ENCODE measurements at places on chromosomes 6 and 20.
A peak's percentile ranks its signal among the peaks of the same experiment; 100 is the strongest.

- DNase-seq = no peak
Observed at GRCh38 chr6:105313211-105313610, 89.7 kb downstream of the PREP start.

- no peak for DNase-seq
Observed at GRCh38 chr20:62362590-62362940, 4.5 kb downstream of the LAMA5 start.

- no peak for DNase-seq
Observed at GRCh38 chr20:31835977-31836852, 9.2 kb downstream of the FOXS1 start.

GRCh38 chr6:158069800-158070195 is 88.1 kb downstream of the SYNJ2 start:
- DNase-seq = no peak

DNA sequence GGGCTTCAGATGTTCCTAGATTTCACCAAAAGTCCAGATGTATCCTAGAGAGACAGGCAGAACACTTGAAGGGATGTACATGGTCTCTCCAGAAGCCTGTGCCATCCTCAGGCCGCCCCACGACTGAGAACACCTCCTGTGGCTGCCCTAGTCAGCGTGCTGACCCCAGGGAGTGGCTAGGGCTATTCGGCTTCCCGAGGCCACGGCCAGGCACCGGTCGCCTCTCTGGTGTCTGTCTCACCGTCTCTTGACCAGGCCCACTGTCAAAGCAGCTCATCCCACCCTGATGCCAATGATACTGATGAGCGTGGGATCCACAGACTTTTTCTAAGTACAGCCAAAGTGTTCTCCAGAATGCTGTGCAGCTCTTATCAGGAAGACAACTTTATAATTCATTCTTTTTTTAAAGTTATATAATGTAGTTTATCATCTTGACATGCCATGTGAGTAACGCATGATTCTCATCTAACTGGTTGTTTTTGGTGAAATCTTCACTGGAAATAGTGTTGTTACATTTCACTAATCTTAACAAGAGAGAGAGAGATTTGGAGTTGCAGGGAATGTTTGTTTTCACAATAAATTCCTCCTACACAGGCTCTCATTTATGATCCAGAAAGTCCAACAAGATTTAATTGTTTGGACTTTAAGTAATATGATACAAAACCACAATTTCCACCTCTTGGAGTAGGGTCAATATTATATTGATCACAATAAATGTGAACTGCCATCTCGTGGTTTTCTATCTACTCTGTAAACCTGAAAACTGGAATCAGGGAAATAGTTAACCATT is 41.7 kb upstream of the KLHL31 start:
- DNase-seq = no peak

DNA sequence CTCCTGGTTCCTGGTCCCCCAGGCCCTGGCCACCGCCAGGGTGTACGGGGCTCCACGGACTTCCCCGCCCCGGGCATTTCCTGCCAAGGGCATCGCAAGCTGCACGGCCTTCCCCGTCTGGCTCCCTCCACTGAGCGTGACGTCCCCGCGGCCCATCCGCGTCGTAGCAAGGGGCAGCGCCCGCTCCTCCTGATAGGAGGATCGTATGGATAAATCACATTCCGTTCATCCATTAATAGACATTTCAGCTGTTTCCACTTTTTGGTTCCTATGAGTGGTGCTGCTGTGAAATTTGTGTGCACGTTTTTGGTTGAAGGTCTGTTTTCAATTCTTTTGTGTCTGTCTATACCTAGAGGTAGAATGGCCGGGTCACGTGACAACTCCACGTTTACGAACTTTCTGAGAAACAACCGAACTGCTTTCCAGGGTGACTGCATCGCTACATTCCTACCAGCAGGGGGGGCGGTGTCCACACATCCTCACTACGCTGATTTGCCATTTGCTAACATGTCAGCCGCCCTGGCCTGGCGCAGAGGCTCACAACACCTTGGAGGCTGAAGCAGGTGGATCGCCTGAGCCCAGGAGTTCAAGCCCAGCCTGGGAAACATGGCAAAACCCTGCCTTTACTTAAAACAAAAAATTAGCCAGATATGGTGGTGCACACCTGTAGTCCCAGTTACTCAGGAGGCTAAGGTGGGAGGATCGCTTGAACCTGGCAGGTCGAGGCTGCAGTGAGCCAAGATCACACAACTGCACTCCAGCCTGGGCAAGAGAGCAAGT is 37.7 kb downstream of the KCNQ2 start:
- DNase-seq = peak; percentile 54

DNA sequence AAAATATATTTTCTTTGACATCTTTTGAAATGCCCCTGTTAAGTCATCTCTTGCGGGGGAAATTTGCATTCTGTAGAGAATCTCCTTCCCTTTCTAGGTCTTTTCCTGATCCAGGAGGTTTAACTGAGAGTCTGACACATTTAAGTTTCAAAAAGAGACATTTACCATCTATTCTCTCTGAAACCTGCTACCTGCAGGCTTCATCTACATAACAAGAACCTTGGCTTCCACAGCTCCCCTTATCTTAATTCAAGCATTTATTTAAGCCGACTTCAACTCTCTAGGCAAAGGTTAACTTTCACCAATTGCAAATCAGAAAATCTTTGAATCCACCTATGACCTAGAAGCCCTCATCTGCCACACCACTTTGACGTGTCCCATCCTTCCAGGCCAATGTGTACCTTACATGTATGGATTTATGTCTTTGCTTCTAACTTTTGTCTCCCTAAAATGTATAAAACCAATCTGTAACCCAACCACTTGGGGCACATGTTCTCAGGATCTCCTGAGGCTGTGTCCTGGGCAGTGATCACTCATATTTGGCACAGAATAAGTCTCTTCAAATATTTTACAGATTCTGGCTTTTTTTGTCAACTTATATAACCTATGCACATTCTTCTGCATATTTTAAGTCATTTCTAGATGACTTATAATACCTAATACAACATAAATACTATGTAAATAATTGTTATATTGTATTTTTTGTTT is 666.7 kb downstream of the UTRN start:
- no peak for DNase-seq

DNA sequence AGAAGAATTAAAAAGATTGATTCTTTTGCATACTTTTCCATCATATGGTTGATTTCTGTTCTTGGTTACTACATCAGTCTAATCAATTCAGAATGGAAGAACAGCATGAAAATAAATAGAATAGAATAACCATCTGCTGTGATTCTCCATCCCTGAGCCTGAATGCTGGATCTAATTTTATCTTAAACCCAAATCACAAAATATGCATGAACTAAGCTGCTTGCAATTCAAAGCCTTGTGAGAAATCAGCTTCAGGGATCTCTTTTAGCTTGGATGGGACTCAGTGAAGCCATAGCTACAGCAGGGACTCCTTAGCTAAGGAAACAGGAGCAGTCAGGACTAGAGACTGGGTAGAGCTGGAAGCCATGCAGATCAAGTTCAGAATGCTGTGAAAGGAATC is 74.1 kb downstream of the TPBG start:
- DNase-seq = no peak

DNA sequence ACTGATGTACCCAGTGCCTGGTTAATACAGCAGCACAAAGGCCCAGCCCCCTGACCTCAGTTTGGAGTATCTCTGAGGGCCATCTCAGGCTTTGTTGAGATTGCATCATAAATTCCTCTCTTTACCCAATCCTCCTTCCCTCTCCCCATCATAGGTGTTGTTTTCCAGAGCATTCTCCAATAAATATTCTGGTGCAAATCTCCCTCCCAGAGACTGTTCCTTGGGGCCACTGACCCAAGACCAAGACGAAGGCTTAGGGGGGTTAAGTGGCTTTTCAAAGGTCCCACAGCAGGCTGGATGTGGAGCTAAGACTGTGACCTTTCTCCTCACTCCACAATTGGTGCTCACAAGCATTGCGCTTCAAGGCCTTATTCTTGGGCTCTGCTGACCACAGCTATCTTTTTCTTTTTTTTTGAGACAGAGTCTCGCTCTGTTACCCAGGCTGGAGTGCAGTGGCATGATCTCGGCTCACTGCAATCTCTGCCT is 72.4 kb upstream of the ZMYND8 start:
- no peak for DNase-seq

- DNase-seq = peak; percentile 26
Observed at GRCh38 chr6:14075095-14075503, 42.5 kb upstream of the CD83 start.

DNA sequence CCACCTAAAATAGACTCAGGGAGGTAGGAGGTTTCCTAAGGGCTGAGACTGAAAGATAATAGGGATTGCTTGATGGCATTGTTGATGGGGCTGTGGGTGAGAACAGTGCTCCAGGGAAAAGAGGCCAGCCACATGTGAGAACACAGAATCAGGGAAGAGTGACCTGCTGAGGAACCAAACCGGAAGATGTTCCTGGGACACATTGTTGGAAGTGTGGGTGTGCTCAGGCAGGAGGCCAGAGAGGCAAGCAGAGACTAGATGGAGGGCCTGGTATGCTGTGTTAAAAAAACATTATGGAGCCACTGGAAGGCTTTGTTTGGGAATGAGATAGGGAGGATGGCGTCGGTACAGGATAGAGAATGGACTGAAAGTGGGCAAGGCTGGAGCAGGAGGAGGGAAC is 23.3 kb downstream of the RNF144B start:
- DNase-seq = no peak

- no peak for DNase-seq
Observed at GRCh38 chr6:125863023-125863422, 72.3 kb downstream of the NCOA7 start.

GRCh38 chr20:845941-846893 is 12.7 kb downstream of the FAM110A start:
- DNase-seq = no peak

GRCh38 chr6:101716810-101717209 is 323.3 kb downstream of the GRIK2 start:
- no peak for DNase-seq

GRCh38 chr6:105993341-105994117 is 92.6 kb upstream of the PRDM1 start:
- no peak for DNase-seq

DNA sequence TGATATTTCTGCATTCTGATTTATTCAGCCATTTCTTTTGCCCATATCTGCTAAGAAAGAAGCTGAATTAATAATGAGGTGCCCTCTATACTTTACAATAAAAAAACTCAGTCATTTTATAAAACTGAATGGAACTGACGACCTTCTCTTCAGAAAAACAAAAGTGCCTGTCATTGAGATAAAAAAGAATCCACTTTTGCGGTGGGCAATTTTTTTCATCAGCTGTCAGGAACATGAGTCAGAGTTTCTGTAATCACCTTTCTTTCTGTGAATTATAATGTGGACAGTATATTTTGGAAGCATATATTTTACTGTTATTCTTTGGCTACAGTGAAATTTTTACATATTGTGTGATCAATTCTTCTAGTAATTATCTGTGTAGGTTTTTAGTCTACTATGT is 33.4 kb downstream of the IL20RA start:
- no peak for DNase-seq

DNA sequence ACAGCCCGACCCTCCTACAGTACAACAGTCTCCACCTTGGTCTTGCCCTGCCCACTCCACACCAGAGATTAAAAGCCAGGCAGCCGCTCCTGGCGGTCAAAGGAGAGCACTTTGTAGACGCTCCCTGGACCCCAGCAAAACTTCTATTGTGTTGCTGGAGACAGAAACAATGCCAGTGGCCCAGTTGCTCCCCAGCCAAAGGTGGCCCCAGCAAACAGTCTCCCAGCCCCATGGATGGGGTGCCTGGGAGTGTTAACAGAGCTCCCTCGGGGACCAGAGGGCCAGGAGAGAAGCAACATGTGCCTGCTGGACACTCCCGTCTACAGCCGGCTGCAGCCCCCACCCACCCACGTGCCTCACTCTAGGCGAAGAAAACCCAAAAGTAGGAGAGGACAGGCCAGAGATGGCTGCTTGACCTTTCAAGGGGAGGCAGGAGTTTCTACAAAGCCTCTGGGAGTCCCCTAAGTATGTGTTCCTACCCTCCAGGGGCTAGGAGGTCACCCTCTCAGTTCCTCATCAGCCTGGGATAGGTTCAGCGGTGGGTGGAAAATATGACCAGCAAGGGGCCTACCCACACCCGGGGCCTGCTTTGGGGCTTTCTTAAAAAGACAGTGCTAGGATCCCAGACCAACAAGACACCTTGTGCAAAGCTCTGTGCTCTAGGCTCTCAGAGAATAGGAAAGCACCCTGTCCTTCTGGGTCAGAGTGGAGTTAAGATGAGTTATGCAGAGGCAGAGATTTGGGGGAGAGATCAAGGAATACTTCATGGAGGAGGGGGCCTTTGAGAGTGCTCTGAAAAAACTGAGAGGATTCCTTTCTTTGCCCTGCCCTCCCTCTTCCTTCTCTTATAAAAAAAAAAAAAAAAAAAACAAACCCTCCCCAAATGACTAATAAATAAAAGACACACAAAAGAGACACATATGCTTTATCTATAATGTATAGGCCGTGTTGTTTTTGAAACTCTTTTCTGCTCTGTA is 19.0 kb upstream of the PREX1 start:
- no peak for DNase-seq

GRCh38 chr6:87772597-87773530 is 70.8 kb upstream of the AKIRIN2 start:
- DNase-seq = no peak

DNA sequence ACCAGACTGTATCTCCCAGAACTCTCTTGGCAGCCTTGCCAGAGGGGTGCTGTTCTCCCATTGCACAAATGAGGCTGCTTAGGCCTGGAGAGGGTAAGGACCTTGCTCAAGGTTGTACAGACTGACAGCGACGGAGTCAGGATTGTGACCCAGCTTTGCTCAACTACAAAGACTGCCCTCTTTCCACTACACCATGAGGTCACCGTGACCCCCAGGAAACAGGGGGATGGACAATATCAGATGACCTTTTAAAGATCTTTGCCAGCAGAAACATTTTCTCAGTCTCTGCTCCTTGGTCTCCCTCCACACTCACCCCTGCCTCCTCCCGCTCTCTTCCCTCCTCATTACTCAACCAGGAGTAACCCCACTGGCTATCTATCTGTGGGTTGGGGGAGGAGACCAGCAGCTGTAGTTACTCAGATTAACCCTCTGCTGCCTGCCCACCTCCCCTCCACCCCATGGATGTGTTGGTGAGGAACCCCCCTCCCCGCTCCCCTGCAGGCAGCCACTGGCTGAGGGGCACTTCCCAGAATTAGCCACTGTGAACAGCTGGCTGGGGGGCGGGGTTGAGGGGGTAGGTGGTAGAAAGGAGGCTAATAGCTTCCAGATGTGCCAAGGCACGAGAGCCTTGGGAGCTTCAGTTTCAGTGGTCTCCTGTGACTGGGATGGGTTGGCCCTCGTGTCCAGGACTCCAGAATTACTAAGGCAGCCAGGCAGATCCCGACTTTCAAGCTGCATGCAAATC is 26.9 kb upstream of the MRPS18A start:
- DNase-seq = no peak

GRCh38 chr20:64131406-64131805 is 24.0 kb upstream of the NPBWR2 start:
- no peak for DNase-seq

DNA sequence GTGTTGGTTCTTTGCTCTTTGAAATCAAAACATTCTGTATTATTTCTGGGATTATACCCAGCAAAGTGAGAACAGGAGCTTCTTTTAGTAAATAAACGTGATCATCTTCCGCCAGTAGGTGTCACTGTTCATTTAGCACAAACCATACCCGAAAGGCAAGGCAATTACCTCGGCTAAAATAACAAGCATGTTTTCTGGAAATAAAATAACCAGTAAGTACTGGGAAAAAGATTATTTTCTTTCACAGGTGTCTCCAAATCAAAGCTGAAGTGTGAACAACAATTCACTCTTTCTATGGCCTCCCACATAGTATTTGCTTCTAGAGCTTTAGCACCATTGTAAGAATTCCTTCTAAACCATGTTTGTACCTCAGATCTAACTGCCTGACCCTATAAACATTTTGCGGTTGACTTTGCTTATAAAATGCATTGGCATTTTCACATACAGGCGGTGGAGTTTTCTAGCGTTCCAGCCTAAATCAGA is 144.6 kb upstream of the AGPAT4 start:
- DNase-seq = peak; percentile 24

- no peak for DNase-seq
Observed at GRCh38 chr20:4544765-4545164, 176.9 kb upstream of the PRND start.

Measured in effector memory CD8-positive, alpha-beta T cell (primary cell).